ENCODE measurements at places on chromosomes 7 and 10.
A peak's percentile ranks its signal among the peaks of the same experiment; 100 is the strongest.

DNA sequence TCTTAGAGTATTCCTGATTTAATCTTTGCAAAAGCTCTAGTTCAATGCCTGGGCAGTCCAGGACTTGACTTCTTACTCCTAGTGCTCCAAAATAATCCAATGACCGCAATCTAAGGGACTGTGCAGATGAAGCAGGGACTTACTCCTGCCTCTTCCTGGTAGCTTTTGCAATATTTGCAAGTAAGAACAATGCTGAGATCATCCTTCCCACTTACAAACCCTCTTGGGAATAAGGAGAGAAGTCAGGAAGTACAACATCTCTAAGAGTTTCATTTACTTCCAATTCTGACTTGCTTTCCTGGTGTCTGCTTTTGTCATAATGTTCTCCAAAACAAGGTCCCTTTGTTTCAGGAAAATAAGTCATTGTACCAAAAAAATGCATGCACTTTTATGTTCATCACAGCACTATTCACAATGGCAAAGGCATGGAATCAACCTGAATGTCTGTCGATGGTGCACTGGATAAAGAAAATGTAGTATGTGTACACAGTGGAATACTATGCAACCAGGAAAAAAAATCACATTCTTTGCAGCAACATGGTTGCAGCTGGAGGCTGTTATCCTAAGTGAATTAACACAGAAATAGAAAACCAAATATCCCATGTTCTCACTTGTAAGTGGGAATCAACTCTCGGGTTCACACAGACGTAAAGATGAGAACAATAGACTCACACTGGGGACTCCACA, 7.1 kb upstream of the KCNMA1 start:
- DNase-seq = no peak

- no peak for DNase-seq
Measured at GRCh38 chr10:25498645-25499044, 323.8 kb downstream of the GPR158 start.

GRCh38 chr7:16543456-16543855, 16.8 kb downstream of the LRRC72 start:
- no peak for DNase-seq

- DNase-seq = peak; percentile 77
Measured at GRCh38 chr10:30803892-30804322, 174.4 kb upstream of the LYZL2 start.

GRCh38 chr7:22630069-22630468, 96.9 kb upstream of the IL6 start:
- DNase-seq = no peak

DNA sequence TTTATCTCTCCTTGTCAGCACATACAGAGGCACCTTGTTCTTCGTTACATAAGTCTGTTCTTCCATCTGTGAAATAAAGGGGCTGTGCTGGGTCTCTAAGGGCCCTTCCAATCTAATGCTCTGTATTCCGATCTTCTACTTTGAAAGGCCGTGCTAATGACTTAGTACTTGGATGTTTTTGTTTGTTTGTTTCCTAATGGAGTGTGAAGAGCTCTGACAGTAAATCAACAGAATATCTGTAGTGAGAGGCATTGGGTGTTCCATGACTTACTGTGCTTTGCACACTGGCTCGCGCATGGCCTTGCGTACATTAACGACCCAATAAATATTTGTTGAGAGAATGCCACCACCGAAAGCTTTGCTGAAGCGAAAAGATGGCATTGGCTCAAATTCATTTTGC, 162.1 kb downstream of the CHN2 start:
- DNase-seq = no peak

DNA sequence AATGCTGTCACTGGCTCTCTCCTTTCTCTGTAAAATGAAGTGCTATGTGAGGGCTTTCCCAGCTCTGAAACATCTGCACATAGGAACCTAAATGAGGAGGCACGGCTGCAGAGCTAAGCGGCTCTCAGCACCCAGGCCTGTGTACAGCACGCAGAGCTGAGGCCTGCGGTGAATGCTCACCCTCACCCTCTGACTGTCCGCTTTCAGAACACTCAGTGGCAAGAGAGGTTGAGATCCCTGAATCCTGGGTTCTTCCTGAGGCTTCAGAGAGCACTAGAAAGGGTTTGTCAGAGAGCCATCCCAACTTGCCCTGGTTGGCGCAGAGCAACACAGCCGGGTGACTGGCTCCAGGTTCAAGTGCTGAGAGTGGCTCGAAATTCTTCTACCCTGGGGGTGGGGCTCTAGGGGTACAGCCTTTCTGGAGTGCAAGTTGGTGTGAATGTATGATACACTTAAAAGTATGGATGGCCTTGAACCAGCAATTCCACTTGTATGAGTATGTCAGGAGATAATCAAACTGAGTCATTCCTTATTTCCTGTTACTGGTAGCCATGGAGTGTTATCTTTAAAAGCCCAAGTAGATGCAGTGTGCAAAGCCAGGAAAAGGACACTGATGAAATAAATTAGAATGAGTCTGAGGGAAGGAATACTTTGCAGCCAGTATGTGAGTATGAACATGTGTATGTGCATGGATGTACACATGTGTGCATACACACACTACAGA, 1.7 kb upstream of the CCDC201 start:
- DNase-seq = peak; percentile 92

- DNase-seq = peak; percentile 92
Measured at GRCh38 chr7:100509231-100509630, 25.5 kb downstream of the NYAP1 start.

GRCh38 chr10:95404462-95404858, 113.7 kb upstream of the PDLIM1 start:
- no peak for DNase-seq

DNA sequence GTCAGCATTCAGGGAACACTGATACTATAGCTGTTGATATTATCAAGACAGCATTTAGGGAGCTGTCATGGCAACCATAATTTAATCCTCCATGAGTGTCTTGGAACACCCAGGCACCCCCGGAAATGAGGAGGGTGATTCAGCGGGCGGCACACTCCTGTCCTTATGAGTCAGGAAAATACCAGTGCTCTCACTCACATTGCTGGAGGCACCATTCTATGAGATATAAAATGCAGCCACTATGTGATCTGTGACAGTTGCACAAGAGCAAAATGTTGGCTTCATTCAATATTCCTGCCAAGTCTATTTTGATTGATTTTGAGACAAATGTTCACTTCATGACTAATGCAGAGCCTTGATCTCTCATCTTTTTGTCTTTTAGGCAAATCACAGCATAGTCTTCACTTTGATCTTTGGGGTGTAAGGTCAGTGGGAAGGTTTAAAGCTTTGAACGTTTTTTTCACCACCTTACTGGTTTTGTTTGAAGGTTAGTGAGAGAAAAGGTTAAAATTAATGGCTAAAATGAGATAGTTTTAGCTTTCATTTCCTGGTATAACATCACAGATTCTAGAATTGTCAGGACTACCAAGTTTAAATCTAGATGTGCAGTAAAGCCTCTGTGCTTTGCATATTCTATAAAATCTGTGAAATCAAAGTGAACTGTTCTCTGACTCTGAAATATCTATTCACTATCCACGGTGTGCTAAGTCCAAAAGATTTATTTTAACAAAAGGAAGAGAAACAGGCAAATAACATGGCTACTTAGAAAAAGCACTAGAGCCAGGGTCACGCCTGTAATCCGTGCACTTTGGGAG, 12.4 kb upstream of the ARHGAP12 start:
- DNase-seq = peak; percentile 98

- no peak for DNase-seq
Measured at GRCh38 chr7:45656431-45656830, 82.3 kb downstream of the ADCY1 start.

DNA sequence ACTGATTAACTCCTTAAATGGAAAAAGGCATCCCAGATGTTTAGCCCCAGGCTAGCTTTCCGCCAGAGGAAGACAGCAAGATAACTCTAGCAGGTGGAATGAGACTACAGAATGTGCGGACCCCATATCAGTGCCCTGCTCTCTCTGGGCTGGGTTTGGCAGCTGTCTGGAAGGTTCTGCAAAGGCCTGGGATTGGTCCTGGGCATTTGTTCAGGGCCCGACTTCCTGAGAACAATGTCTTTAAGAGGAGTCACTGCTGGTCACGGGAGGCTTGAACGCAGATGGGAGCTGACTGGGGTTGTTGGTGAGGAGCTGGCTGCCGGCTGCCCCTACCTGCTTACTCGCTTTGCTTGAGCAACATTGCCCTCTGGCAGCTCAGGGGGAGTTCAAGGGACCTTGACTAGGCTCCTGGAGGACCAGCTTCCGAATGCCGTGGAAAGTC, 130.6 kb upstream of the BTBD16 start:
- DNase-seq = peak; percentile 33

DNA sequence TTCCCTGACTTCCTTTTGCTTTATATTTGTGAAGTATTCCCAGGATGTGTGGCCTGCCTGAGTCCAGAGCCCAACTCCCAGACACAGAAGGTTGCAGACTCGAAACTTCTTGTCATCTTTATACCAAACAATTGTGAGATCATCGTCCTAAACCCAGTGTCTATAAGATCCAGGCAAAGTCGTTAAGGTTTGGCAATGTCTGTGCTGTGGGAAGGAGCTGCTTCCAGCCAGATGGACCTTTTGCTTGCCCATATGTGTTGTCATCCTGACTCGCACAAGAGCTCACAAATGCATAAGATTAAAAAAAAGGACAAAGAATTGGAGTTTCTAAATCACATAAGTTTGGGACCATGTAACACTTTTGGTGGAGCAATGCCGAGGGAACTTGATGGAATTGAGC, 37.0 kb downstream of the WNT2 start:
- DNase-seq = peak; percentile 30

DNA sequence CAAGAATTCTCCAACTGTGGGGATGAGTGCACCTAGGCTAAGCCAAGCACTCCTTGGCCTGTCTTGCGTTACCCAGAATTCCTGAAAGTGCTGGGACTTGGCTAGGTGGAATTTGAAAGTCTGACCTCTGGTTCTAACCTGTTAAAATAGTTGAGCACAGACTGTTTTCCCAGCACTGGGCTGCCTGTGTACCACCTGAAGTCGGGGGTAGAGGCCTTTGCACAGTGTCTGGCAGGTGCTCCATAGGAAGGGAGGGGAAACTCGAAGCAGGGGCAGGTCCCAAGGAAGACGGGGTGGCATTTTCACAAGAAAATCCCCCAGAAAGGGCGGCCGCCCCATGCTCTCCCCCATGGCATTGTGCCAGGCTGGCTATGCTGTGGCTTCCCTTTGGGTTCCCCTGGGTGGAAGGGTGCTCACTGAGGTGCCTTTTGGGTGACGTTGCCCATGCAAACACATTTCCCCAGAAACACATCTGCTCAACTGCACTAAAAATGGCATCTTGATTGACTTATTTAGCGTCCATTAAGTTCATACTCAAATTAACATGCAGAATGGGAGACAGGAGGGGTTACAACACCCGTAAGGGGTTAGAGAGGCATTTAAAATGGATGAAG, 62.9 kb downstream of the SYPL1 start:
- no peak for DNase-seq

GRCh38 chr10:122181876-122182275, 89.2 kb upstream of the BTBD16 start:
- peak; percentile 39 for DNase-seq

- no peak for DNase-seq
Measured at GRCh38 chr7:138974103-138974502, 7.1 kb downstream of the KIAA1549 start.

- no peak for DNase-seq
Measured at GRCh38 chr10:72067463-72068125, 20.8 kb downstream of the SPOCK2 start.

DNA sequence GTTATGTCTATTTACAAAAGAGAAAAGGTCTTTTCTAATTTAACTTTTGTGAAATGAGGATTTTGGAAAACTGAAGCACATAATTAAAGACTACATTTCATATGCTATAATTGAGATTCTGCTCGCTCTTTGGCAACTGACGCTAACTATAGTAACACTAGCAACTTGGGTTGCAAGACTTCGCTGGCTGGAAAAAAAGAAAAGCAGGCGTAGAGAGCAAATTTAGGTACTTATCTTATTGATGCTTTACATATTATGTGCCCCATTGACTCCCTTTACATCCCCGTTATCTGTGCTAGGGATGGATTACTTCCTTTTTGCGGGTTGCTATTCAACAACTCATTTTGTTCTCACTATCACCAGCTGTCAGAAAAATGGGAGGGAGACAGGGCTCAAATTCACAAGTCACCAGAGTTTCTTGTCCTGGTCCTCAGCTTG, 10.5 kb downstream of the SEMA3C start:
- DNase-seq = no peak

- no peak for DNase-seq
Measured at GRCh38 chr7:139845443-139845805, 16.4 kb downstream of the TBXAS1 start.

GRCh38 chr7:1122832-1123501, 35.1 kb downstream of the GPER1 start:
- no peak for DNase-seq

GRCh38 chr10:53430127-53430891, 657.7 kb upstream of the MBL2 start:
- DNase-seq = no peak

DNA sequence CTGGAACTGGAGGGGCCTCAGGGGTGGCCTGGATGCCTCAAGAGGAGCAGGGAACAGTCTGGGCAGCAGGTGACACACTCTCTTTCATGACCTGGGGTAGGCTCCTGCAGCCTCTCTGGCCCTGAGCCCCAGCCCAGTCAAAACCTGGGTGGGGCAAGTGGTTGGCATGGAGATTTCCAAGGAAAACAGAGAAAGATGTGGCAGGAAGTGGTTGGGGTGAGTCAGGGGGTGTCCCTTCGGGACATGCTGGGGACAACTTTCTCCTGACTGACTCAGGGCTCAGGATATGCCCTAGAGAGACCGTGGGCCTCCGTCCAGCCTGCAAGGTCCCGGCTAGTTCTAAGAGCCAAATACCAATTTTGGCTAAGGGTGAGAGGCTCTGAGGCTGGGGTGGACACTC, 2.9 kb downstream of the AQP1 start:
- peak; percentile 83 for DNase-seq

DNA sequence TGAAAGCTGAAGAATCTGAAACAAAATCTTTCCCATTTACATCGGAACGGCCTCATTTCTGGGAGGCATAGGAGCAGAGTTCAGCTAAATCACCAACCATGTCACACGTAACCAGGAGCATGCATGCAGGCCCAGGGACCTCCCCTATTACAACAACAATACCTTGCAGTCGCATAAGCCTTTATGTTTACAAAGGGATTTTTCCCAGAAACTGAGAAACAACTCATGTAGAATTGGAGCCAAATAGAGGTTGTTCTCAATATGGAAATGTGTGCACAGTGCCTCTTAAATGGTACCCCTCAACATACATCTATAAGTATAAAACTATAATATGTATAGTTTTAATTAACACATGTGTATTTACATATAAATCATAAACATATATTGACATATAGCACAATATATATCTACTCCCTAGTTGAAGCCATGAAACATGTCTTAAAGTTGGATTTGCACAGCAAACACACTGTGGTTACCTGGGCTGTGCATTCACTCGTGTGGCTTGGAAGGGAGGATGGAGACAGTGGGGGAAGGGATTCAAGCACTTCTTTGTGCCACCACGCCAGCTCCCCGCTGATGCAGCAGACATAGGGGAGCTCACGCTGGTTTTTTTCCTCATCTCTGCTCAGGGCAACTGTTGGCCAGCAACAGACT, 35.0 kb upstream of the DGKI start:
- DNase-seq = no peak

- DNase-seq = no peak
Measured at GRCh38 chr7:142111499-142111898, at the start of gene MGAM2. TSS of gene MGAM2 (plus strand) at chr7:142111718. CDS start at chr7:142116874, 5,156 bp downstream.

Data from fibroblast of skin of right biceps (primary cell).